ENCODE measurements at places on chromosomes 11 and 22. TPM values are rescaled to one million over a fixed set of nuclear protein-coding genes. Genes with fewer than 3 reads are reported as not detected.

Gene ATP5MG
- total RNA-seq, result 175 TPM

Gene OR10A2
- not detected for total RNA-seq

Gene ARHGAP20
- total RNA-seq, result not detected

Gene TRIM49D1
- total RNA-seq, result not detected

Gene TIGD3
- 0.86 TPM for total RNA-seq

Gene AQP11
- 2.3 TPM for total RNA-seq

Gene GRAP2
- total RNA-seq, result not detected

Gene DDX25
- 0.04 TPM for total RNA-seq

Gene FDXACB1
- 1.7 TPM for total RNA-seq

Gene DDIAS
- total RNA-seq, result 18.9 TPM

Gene RASSF10
- total RNA-seq, result 10.7 TPM

Gene DBX1
- total RNA-seq, result not detected

Gene MOGAT2
- total RNA-seq, result 0.05 TPM

Gene LARGE2
- 3.4 TPM for total RNA-seq

Gene NXPE2
- not detected for total RNA-seq

Gene SCGB2A2
- not detected for total RNA-seq

Gene SLC6A5
- not detected for total RNA-seq

Gene NPTXR
- total RNA-seq, result 16.4 TPM

Gene ROBO4
- not detected for total RNA-seq

Gene FAT3
- 0.72 TPM for total RNA-seq

Gene MAML2
- total RNA-seq, result 2.7 TPM

Gene NEFH
- 0.05 TPM for total RNA-seq

Gene UPK2
- 0.53 TPM for total RNA-seq

Gene NRXN2
- total RNA-seq, result 0.40 TPM

Gene GRK3
- total RNA-seq, result 3.4 TPM

Gene CCDC81
- 0.33 TPM for total RNA-seq

Gene KCNQ1
- 0.24 TPM for total RNA-seq

Gene PDGFB
- 4.5 TPM for total RNA-seq

Gene KCTD17
- 22.1 TPM for total RNA-seq

Gene MMP8
- not detected for total RNA-seq

Gene ZP1
- 0.58 TPM for total RNA-seq

Gene CHADL
- total RNA-seq, result not detected

Gene RIMBP3C
- 0.23 TPM for total RNA-seq

Gene CALCA
- total RNA-seq, result not detected

Gene MFNG
- 2.7 TPM for total RNA-seq

Gene KLHL35
- total RNA-seq, result 1.2 TPM

Gene PDHX
- total RNA-seq, result 32.5 TPM

Gene OR8I2
- not detected for total RNA-seq

Gene UCP2
- 80.9 TPM for total RNA-seq

Data from A549 treated with DMSO at 1 μM for 4 hours (cell line).